Neural crest cell (in vitro differentiated cells): ENCODE measurements at places on chromosomes 1 and 21. TPM values are rescaled to one million over a fixed set of nuclear protein-coding genes. Genes with fewer than 3 reads are reported as not detected.

TNNT2 gene
- total RNA-seq = not detected in 2 replicates

RPTN gene
- not detected in 2 replicates for total RNA-seq

CD52 gene
- not detected in 2 replicates for total RNA-seq

GRCh38 chr1:216997069-216997468 is 273.8 kb upstream of the ESRRG start:
- DNase-seq = no peak

DNA sequence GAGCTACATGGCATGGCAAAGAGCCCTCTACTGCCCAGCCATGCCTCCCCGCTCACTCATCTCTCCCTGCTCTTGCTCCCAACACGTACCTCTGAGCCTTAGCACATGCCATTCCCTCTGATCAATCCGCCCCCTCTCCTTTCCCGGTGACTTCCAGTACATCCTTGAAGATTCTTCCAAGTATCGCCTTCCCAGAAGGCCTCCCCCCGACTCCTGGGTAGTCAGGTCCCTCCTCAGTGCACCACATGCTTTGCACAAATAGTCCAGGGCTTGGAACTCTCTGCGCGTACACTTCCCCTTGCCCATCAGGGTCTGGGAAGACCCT is 77.0 kb upstream of the IFFO2 start:
- DNase-seq = no peak

DNA sequence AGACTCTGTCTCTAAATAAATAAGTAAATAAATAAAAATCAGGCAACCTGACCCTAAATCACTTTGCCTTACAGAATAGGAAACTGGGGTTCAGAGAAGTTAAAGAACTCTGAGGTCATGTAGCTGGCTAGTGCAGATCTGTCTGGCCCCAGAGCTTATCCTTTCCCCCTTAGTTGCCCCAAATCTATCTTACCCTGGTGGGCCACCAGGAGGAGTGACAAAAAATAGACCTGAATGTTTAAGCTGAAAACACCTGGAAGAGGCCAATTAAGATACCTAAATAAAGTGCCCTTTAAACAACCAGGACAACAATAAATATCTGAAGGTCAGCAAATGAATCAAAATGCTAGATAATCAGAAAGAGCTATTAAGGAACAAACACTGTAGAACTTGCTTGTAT is 59.7 kb downstream of the TEX35 start:
- no peak for DNase-seq
